ENCODE measurements at places on chromosomes 7 and 10. TPM values are rescaled to one million over a fixed set of nuclear protein-coding genes. Genes with fewer than 3 reads are reported as not detected.

The ANKRD22 gene
- not detected for total RNA-seq

The ATRNL1 gene
- 2.2 TPM for total RNA-seq

GRCh38 chr10:55400075-55400849 is 599.2 kb upstream of the PCDH15 start:
- no peaks in the 10 kb centered on the region for H3K27me3 ChIP-seq
- no peak overlapping the region for H3K4me3 ChIP-seq
- no peaks in the 10 kb centered on the region for H3K36me3 ChIP-seq
- H3K27ac ChIP-seq = no peak overlapping the region

- no peak overlapping the region for H3K4me3 ChIP-seq
- H3K4me1 ChIP-seq = no peaks in the 10 kb centered on the region
- DNase-seq = no peak
- no peaks in the 10 kb centered on the region for H3K27me3 ChIP-seq
Measured at GRCh38 chr7:47215640-47216039, 366.3 kb downstream of the TNS3 start.

DNA sequence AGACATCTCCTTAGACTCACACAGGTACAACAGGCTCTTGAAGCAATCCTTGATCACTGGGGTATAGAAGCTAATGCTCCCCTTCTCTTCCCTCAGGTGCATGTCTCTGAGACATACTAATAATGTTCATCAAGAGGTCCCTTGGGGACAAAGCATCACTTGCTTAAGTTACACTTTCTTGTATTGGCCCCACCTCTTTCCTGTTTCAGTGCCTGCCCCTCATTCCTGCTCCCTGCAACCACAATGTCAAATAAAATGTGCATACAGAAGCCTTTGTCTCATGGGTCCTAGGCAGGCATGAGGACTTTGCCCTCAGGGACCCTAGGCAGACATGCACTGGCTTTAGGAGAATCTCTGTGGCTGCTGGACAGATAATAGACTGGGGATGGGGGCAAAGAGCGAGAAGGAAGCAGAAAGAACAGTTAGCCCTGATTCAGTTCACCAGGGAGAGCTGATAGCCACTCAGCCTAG is 175.0 kb upstream of the NPY start:
- H3K36me3 ChIP-seq = no peaks in the 10 kb centered on the region
- H3K27me3 ChIP-seq = no peaks in the 10 kb centered on the region
- no peak for DNase-seq
- no peaks in the 10 kb centered on the region for H3K4me1 ChIP-seq
- no peak overlapping the region for H3K4me3 ChIP-seq
- no peak overlapping the region for H3K27ac ChIP-seq

- no peak overlapping the region for H3K27ac ChIP-seq
- H3K36me3 ChIP-seq = no peaks in the 10 kb centered on the region
- no peak overlapping the region for H3K4me3 ChIP-seq
- peaks cover 31% of the 10 kb centered on the region for H3K4me1 ChIP-seq
Measured at GRCh38 chr10:35219891-35220890, 93.5 kb downstream of the CREM start.
